ENCODE measurements at places on chromosomes 5 and 9.

DNA sequence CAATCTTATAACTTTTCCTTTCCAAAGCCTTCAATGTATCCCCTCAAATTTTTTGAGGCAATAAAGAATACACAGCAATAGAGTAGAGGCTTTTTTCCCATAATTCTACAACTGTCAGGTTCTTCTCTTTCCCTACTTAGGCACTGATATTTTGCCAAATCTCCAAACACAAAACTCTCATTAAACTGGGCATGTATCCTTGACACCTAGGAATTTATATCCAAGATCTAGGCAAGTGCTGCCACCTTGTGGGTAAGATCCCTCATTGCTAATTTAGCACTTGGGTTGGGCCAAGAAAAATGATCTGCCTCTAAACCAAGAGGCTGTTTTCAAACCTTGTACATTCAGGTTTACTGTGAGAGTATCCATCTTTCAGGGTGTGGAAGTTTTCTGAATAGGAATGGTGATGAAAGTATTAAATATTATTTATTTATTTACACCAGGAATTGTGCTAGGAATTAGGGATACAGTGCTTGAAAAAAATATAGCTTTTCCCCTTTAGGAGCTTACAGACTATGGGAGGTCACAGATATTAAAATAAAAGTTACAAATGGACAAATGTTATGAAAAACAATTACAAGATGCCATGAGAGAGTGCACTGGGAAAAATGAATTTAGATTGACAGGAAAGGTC, 17.6 kb downstream of the TSTD2 start:
- no peak for DNase-seq

DNA sequence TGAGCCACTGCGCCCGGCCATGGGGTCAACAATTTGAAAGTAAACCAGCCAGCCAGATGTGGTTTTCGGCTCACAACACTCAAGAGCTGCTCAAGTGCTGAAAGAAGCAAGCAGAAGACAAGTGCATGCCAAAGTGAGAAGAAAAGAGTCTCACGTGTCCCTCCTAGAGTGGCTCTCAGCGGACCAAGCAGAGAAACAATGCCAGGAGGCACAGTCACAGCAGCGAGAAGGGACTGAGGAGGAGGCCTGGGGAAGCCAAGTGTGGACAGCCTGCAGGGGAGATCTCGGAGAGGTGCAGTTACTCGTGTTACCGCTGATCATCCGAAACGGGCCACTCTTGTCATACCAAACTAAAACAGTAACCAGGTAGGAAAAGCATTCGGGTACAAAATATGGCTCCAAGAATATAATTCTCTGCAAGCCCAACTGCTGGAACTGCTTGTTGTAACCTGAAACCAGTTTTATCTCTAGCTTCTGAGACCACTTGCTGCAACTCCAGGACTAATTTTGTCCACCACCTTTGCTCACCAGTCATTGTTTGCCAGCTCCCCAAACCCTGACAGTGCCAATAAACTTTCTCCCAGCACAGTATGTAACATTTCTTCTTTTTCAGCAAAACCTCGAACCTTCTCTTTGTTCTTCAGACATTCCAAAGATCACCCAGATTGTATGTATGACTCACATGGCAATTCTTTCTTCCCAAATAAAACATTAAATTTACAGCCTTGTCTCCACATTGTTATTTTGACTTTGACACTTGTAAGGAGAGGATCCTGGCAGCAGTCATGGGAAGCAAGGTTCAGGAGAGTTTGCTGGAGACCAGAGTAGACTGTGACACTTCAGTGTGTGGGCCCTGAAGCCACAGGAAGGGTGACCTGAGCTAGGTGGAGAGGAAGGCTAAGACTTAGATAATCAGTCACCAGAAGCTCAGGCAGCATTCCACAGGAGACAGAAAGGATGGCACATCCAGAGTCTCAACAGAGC, 6.3 kb downstream of the SLC35D2 start:
- DNase-seq = no peak

GRCh38 chr5:172002840-172003512, 3.5 kb downstream of the FBXW11 start:
- DNase-seq = no peak

- DNase-seq = no peak
These were observed 305.2 kb downstream of the EFNA5 start for GRCh38 chr5:107365320-107366109.

GRCh38 chr5:11477786-11478185, 426.5 kb downstream of the CTNND2 start:
- DNase-seq = no peak

DNA sequence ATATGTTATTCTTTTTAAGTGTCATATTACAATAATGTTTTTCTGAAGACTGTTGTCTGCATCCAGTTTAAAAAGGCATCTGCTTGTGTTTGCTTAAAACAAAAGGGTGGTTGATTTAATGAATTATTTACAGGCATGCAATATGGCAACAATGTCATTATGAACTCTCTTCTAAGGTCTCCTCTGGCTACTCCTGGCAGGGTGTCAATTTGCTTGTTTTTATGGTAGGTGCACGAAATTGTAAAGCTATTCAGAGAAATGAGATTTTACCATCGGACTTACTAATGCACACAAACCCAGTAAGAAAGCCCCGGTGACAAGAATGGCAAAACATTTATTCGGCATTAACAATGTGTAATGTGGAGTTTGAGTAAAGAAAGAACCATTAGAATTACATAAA, 539.8 kb upstream of the ZNF608 start:
- DNase-seq = no peak

- no peak for DNase-seq
These were observed 1.0 kb downstream of the KLF9 start for GRCh38 chr9:70413464-70413798.

- no peak for DNase-seq
These were observed 170.4 kb upstream of the FSTL4 start for GRCh38 chr5:133782736-133783135.

DNA sequence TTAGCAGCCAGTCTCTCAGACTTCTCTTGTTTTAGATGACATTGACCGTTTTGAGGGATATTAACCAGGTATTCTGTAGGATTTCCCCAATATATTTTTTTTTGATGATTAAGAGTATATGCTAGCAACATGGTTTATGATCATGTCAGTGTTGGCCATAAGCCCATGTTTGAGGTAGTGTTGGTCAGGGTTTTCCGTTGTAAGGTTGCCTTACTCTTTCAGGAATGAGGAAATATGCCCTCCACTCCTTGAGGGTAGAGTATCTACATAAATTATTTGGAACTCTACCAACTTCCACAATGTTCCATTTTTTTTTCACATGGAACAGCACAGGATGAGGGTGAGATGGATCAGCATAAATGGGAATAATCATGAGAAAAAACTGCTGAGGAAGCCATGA, 188.4 kb upstream of the PRDM9 start:
- DNase-seq = no peak

GRCh38 chr5:56052735-56053134, 58.0 kb upstream of the IL6ST start:
- no peak for DNase-seq

GRCh38 chr9:70083429-70083828, 39.8 kb downstream of the MAMDC2 start:
- DNase-seq = no peak

- DNase-seq = no peak
These were observed 42.1 kb downstream of the WDR41 start for GRCh38 chr5:77449981-77450380.
